ENCODE measurements at places on chromosomes 5 and 9. TPM values are rescaled to one million over a fixed set of nuclear protein-coding genes. Genes with fewer than 3 reads are reported as not detected.
A peak's percentile ranks its signal among the peaks of the same experiment; 100 is the strongest.

- no peaks in the 10 kb centered on the region for H3K27me3 ChIP-seq
- no peaks in the 10 kb centered on the region for H3K36me3 ChIP-seq
- no peaks in the 10 kb centered on the region for H3K4me1 ChIP-seq
- DNase-seq: no peak
Observed at GRCh38 chr9:68523367-68523936, 17.2 kb downstream of the TMEM252 start.

DNA sequence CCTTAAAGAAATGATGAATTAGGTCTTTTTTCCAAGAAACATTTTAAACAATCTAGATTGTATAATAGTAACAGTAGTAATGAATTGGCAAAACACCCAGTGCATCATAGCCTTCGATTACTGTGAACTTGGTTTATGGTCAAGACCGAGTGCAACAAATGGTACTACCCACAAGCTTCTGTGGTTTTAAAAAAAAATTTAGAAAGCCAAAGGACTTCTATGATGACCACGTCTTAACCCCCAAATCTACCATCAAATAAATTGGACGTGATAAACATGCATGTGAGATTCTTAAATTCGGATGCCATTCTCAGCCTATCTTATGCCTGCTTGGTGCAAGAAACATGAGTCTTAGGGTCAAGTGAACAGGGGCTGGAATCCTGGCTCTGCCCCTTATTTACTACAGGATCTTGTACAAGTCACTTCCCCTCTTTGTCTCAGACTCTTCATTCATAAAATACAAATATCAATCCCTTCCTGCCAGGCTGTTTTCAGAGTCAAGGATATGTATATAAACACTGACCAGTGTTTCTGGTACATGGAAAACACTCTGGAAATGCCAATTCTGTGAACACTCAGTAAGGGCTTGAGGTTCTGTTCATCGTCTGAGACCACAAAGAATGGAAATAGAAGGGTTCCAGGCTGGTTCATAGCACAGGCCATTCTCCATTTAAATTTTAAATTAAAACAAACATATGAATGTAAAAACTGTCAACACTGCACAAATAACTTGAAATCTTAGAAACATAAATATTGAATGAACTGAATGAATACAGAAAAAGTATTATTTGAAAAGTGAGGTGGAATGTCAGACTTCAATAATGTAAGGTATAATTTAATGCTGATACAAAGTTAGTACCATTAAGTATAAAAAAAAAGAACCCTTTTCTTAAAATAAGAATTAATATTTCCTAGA, 107.8 kb downstream of the NR6A1 start:
- no peak for DNase-seq
- peaks cover 2% of the 10 kb centered on the region for H3K4me1 ChIP-seq
- H3K27me3 ChIP-seq: no peaks in the 10 kb centered on the region
- no peak overlapping the region for H3K27ac ChIP-seq
- no peaks in the 10 kb centered on the region for H3K36me3 ChIP-seq

GRCh38 chr9:124769549-124770358, 1.4 kb downstream of the NR6A1 start:
- peaks cover 3% of the 10 kb centered on the region for H3K4me1 ChIP-seq
- H3K27ac ChIP-seq: no peak overlapping the region
- peak; percentile 65 for DNase-seq
- H3K36me3 ChIP-seq: no peaks in the 10 kb centered on the region
- H3K4me3 ChIP-seq: peak overlapping the region; percentile 99

GRCh38 chr9:61671276-61671973, 481.6 kb downstream of the SPATA31A7 start:
- no peaks in the 10 kb centered on the region for H3K27me3 ChIP-seq
- no peaks in the 10 kb centered on the region for H3K4me1 ChIP-seq
- peaks cover 39% of the 10 kb centered on the region for H3K36me3 ChIP-seq
- H3K4me3 ChIP-seq: no peak overlapping the region
- no peak overlapping the region for H3K27ac ChIP-seq

DNA sequence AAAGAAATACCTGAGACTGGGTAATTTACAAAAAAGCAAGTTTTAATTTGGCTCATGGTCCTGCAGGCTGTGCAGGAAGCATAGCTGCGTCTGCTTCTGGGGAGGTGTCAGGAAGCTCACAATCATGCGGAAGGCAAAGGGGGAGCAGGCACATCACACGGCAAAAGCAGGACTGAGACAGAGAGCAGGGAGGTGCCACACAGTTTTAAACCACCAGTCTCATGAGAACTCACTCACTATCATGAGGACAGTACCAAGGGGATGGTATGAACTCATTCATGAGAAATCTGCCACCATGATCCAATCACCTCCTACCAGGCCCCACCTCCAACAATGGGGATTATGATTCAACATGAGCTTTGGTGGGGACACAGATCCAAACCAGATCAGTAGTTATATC, 96.2 kb downstream of the OSTF1 start:
- no peak for DNase-seq
- no peaks in the 10 kb centered on the region for H3K36me3 ChIP-seq
- no peaks in the 10 kb centered on the region for H3K27me3 ChIP-seq
- H3K4me1 ChIP-seq: no peaks in the 10 kb centered on the region
- H3K4me3 ChIP-seq: no peak overlapping the region
- no peak overlapping the region for H3K27ac ChIP-seq

GRCh38 chr5:801472-801871, 16.9 kb upstream of the ZDHHC11B start:
- no peak for DNase-seq
- H3K4me1 ChIP-seq: no peaks in the 10 kb centered on the region
- no peak overlapping the region for H3K27ac ChIP-seq

GRCh38 chr5:105689596-105689995, 1981.1 kb downstream of the EFNA5 start:
- H3K27ac ChIP-seq: no peak overlapping the region
- no peaks in the 10 kb centered on the region for H3K36me3 ChIP-seq
- H3K4me3 ChIP-seq: no peak overlapping the region
- no peak for DNase-seq
- H3K27me3 ChIP-seq: no peaks in the 10 kb centered on the region

GRCh38 chr9:113131689-113132151, 19.1 kb upstream of the SLC31A2 start:
- no peaks in the 10 kb centered on the region for H3K4me1 ChIP-seq
- no peaks in the 10 kb centered on the region for H3K27me3 ChIP-seq
- no peaks in the 10 kb centered on the region for H3K36me3 ChIP-seq

- no peak overlapping the region for H3K4me3 ChIP-seq
- H3K4me1 ChIP-seq: no peaks in the 10 kb centered on the region
- H3K27me3 ChIP-seq: no peaks in the 10 kb centered on the region
- no peak for DNase-seq
Observed at GRCh38 chr9:5892456-5893133, 1.9 kb downstream of the MLANA start.

GRCh38 chr9:117546894-117547678, 132.2 kb upstream of the ASTN2 start:
- H3K27me3 ChIP-seq: no peaks in the 10 kb centered on the region
- H3K4me3 ChIP-seq: no peak overlapping the region
- no peak overlapping the region for H3K27ac ChIP-seq
- peak; percentile 30 for DNase-seq
- peaks cover 5% of the 10 kb centered on the region for H3K4me1 ChIP-seq

DNA sequence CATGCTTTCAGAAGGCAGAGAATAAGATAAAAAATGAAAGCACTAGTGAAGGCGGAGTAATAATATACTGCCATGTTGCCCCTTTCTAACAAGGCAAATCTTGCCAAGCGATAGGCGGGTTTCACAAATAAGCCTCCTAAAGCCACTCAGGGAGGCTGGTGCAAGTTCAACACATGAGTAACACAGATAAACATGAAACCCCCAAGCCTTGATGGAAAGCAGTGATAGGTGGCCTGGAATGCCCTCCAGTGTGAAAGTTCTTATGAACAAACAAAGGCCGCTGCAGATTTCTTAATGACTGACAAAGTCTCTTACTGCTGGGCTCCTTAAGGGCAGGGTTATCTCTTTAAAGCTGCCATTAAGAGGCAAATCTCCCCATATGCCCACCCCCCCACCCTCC, 154.7 kb downstream of the ZDHHC21 start:
- no peak for DNase-seq
- H3K27me3 ChIP-seq: no peaks in the 10 kb centered on the region
- H3K4me3 ChIP-seq: no peak overlapping the region
- H3K36me3 ChIP-seq: no peaks in the 10 kb centered on the region
- H3K4me1 ChIP-seq: peaks cover 15% of the 10 kb centered on the region

DNA sequence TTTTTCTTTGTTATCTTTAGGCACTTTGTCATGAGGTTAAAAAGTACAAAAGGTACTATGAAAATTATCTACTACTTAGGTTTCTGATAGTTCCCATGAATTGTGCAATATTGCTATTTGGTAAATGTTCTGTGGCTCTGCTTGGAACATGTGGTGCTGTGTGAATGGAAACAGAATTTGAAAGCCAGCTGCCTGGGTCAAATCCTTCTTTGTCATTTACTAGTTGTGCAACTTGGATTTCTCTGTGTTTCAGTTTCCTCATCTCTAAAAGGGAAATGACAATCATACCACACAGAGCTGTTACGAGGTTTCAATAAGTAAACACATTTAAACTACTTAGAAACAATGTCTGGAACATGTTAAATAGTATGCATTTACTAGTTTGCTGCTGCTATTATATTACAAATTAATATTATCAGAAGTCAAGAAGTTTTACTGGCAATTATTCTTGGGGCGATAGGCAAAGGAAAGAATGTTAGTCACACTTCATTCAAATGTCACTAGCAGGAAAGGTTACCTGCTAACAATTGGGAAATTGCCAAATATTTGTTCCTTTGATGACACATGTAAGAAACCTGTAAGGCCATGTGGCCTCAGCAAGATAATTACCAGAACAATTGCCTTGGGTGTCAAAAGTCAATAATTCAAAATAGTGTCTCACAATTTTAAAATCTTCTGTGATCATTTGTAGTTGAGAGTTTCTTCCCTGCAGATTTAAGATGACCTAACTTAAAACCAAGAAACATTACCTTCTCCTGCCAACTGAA, 184.8 kb downstream of the KIAA0825 start:
- no peak for DNase-seq
- no peak overlapping the region for H3K4me3 ChIP-seq
- H3K36me3 ChIP-seq: peaks cover 5% of the 10 kb centered on the region
- no peaks in the 10 kb centered on the region for H3K27me3 ChIP-seq

DNA sequence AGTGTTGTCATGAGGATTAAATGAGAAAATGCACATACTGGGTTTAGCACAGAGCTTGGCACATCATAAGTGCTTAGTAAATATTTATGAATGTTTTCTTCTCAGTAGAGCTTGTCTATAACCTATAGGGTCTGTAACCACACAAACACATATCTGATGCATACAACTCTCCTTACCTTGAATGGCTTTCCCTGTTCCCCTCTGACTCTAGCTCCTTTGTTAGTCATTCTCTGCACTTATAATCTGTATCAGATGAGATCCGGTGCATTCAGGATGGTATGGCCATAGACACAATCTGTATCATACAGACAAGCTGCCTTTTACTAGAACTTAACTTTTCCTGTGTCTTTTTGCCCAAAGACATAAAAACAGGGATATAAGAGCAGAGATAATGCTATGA, 11.1 kb upstream of the SSBP2 start:
- H3K4me1 ChIP-seq: peaks cover 5% of the 10 kb centered on the region
- no peaks in the 10 kb centered on the region for H3K27me3 ChIP-seq
- H3K4me3 ChIP-seq: no peak overlapping the region
- H3K27ac ChIP-seq: no peak overlapping the region
- no peaks in the 10 kb centered on the region for H3K36me3 ChIP-seq

GRCh38 chr9:81079055-81079454, 610.3 kb downstream of the TLE1 start:
- no peaks in the 10 kb centered on the region for H3K4me1 ChIP-seq
- no peak overlapping the region for H3K4me3 ChIP-seq

- DNase-seq: no peak
- H3K27ac ChIP-seq: no peak overlapping the region
- H3K4me1 ChIP-seq: no peaks in the 10 kb centered on the region
- H3K36me3 ChIP-seq: no peaks in the 10 kb centered on the region
Observed at GRCh38 chr5:58016358-58016757, 443.5 kb downstream of the PLK2 start.

DNA sequence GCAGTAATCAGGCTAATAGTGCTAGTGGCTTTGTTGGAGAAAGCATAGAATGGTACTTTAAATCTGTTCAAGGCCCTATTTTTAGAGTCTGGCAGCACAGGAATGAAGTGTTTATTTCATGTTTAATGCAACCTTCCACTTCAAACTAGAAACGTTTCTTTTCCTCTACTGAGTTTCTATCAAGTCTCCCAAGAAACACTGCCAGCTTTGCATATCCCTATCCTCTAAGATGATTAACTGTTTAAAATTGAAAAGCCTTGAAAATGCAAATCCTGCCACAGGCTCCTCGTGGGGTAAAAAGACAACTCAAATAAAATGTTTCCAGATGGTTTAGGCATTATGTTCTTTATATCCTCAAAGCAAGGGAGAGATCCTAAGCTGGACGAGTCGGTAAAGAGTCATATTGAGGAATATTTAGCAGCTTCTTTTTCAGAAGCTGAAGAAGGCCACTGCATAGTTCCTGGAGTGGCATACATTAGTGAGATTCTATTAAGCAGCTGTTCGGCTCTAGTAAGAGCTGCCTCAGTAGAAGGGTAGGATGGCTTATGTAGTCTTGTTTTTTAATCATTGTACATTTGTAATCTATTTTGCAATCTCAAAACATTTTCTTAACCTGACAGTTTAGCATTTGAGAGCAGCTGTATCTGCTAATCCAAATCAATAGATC, 251.2 kb downstream of the CHSY3 start:
- H3K36me3 ChIP-seq: peaks cover 5% of the 10 kb centered on the region
- H3K4me3 ChIP-seq: no peak overlapping the region
- no peak overlapping the region for H3K27ac ChIP-seq

DNA sequence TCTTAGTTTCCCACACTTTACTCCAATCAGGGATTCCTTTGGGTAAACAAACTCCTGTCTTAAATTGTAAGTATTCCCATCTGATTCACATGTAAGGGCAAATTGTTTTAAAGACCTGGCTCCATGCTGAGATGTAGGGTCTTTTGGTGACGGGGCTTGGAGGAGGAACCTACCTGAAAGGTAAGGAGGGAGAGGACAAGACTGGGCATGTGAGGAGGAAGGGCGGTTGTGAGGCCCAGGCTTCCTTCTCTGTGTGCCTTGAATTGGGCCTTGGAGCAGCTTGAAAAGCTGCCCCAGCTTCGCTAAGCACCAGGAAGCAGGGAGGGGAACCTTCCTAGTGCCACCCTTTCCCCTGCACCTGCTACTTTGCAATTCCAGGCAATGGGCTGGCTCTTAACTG, 86.8 kb downstream of the C9orf152 start:
- no peak overlapping the region for H3K4me3 ChIP-seq
- no peaks in the 10 kb centered on the region for H3K36me3 ChIP-seq
- H3K4me1 ChIP-seq: peaks cover 9% of the 10 kb centered on the region
- H3K27ac ChIP-seq: no peak overlapping the region

GRCh38 chr9:89001917-89002540, 10.8 kb downstream of the S1PR3 start:
- peaks cover 8% of the 10 kb centered on the region for H3K36me3 ChIP-seq
- no peaks in the 10 kb centered on the region for H3K27me3 ChIP-seq
- H3K4me1 ChIP-seq: no peaks in the 10 kb centered on the region

CNOT6 gene
- 45.0 TPM for total RNA-seq

SVEP1 gene
- total RNA-seq: 0.24 TPM

RAB3C gene
- total RNA-seq: 11.5 TPM

CCDC183 gene
- 1.1 TPM for total RNA-seq

FAM81B gene
- not detected for total RNA-seq

FOXD4L5 gene
- not detected for total RNA-seq

PCDHA8 gene
- total RNA-seq: 0.57 TPM

All from H9 (cell line).